ENCODE measurements at places on chromosomes 16 and 17.

- DNase-seq: no peak
Observed at GRCh38 chr17:61317779-61318178, 81.9 kb upstream of the TBX2 start.

DNA sequence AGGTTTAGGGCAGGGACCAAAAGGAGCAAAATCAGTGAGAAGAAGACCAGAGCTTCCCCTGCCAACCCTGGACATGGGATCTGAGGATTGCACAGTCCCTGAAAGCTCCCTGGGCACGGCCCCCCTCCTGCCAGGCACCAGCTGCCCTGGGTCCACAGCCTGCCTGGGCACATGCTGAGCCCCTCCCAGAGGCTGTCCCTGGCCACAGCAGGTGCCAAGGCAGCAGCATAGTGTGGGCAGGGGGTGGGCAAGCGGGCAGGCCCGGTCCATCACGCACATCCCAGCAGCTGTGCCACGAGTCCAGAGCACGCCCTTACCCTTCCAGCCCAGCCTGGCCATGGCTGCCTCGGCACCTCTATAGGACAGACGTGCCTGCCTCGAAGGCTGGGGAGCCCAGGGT is 12.7 kb downstream of the SCN4A start:
- DNase-seq: no peak

DNA sequence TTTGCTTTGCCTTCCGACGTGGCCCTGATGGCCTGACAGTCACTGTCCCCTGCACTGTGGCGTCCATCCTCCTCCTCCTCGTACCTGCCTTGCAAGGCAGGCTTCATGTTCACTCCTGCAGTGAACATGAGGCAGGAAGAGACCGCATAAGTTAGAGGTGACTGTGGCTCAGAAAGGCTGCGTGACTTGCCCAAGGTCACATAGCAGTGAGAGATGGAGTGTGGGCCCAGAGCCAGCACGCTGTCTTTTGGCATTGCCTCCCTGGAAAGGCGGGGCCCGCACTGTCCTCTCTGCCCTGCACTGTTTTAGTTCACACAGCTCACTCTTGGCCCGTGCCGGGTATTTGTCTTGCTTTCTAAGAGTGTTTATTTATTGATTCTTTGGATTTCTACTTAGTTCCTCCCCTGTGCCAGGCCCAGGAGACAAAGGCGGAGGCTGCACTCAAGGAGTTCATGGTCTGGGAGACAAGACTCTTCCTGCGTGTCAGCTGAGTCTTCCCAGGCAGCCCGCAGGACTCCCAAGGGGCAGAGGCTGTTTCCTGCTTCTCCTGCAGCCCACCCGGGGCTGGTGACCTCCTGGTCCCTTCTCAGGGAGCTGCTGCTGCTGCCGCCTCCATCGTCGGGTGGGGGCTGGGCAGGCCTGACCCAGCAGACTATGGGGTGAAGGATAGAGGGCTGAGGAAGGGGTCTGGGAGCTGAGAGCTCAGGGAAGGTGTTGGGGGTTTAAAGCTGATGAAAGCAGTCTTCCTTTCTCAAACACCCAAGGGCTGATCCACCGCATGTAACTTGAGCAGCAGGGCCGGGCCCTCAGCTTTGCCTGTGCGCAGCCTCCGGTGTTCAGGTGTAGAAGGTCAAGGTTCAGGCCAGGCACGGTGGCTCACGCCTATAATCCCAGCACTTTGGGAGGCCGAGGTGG is 12.7 kb downstream of the CYGB start:
- DNase-seq: no peak

DNA sequence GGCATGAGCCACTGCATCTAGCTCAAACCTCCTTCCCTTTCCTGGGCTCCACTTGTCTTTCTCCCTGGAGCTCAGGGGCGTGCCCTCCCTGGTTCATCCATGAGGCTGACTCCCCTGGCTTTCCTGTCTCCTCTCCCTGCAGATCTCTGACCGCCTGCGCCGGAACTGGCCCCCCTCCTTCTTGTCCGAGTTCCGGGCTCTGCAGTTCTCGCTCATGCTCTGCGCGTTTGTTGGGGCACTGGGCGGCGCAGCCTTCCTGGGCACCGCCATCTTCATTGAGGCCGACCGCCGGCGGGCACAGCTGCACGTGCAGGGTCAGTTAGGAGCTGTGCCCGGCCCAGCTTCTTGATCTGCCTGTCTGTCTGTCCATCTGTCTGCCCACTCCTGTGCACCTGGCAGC is 1.2 kb upstream of the LAT start:
- DNase-seq: no peak

DNA sequence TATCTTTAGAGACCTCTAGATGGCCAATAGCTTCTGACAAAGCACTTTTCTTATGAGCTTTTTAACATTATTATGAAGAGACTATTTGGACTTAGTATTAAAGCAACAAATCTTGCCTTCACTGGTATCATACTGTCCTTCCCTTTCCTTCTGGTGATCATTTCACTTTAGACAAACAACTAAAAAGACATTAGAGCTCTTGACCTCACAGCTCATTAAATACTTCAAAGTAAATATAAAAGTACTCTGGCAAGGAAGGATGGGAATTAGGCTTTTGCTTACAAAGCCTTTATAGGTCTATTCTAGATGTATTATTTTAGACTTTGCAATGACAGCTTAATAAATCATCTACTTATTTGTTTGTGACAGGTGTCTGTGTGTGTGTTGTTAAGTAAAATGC is 11.1 kb downstream of the STXBP4 start:
- DNase-seq: no peak

DNA sequence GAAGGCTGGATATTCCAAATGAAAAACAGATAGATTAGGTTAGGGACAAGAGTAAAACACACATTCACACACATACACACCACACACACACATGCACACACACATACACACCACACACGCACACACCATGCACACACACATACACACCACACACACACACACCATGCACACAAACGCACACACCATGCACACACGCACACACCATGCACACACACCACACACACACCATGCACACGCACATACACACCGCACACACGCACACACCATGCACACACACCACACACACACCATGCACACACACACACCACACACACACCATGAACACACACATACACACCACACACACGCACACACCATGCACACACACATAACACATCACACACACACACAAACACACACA is 203.7 kb upstream of the ZFHX3 start:
- no peak for DNase-seq

- no peak for DNase-seq
Observed at GRCh38 chr16:84827131-84827574, 7.4 kb downstream of the CRISPLD2 start.

- no peak for DNase-seq
Observed at GRCh38 chr16:85498607-85499006, 114.5 kb upstream of the GSE1 start.
